ENCODE measurements at places on chromosomes 16 and 17.

GRCh38 chr17:82285141-82285540, 11.6 kb upstream of the CSNK1D start:
- no peak for DNase-seq

- DNase-seq: no peak
These were observed 74.2 kb downstream of the VPS53 start for GRCh38 chr17:640436-640835.

DNA sequence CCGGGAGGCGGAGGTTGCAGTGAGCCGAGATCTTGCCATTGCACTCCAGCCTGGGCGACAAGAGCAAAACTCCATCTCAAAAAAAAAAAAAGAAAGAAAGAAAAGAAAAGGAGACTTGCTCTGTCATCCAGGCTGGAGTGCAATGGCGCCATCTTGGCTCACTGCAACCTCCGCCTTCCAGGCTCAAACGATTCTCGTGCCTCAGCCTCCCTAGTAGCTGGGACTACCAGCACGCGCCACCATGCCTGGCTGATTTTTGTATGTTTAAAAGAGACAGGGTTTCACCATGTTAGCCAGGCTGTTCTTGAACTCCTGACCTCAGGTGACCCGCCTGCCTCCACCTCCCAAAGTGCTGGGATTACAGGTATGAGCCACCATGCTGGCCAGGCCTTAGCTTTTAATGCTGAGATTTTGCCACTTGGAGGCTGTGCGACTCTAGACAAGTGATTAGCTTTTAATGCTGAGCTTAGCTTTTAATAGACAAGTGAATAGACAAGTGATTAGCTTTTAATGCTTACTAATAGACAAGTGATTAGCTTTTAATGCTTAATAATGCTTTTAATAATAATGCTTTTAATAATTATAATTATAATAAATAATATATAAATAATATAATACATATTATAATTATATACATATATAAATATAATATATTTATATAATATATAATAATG, 9.6 kb downstream of the LDAF1 start:
- no peak for DNase-seq

- DNase-seq: no peak
These were observed 317.3 kb downstream of the FOXL1 start for GRCh38 chr16:86895606-86896005.

- DNase-seq: no peak
These were observed 2.4 kb downstream of the EPN2 start for GRCh38 chr17:19239544-19239943.

- no peak for DNase-seq
These were observed 25.6 kb upstream of the CDRT4 start for GRCh38 chr17:15492791-15493692.

GRCh38 chr16:53052519-53053501, at the start of gene CHD9NB:
TSS of gene CHD9NB (minus strand) at chr16:53052897. CDS start at chr16:53044158, 8,739 bp downstream.
- no peak for DNase-seq

DNA sequence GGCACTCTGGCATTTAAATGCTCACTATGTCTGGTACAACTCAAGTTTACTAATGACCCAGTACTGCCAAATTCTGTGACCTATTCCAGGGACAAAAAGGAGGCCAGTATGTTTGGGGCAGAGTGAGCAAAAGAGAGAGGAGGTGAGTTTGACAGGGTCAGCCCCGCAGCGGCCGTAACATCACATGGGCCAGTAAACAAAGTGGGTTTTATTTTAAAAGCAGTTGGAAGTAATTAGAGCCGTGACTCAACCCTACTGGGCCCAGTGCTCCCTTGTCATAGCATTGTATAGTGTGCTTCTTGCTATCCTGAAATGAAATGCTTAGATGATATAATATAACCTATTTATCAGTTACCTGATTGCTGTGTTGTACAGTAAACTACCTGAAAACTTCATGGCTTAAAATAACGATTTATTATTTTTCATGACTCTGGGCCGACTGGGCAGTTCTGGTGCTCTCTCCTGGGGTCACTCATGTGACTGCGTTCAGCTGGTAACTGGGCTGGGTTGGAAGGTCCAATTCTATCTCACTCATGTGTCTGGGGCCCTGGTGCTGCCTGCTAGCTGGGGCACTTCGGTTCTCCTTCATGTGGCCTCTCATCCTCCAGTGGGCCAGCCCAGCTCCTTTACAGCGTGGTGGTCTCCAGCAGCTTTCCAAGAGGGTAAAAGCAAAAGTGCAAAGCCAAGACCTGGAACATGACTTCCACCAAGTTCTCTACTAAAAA, 27.4 kb downstream of the IQCK start:
- no peak for DNase-seq

DNA sequence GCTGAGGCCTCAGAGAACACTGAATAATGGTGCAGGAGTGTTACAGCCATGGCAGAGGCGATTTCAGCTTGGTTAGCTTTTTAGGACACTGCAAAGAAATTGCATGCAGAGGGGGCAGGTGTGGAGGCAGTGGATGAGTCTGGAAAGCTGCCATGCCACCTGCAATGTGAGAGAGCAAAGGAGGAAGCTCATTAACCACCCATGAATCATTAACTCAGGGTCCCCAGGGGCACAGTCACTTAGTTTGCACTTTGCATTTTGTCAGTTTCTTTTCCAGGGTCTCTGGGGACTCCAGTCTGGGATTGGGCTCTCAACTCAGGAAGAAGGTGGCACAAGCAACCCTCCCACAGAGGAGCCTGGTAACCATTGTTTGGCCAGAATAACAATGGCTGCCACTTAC, 132.9 kb downstream of the USP31 start:
- no peak for DNase-seq

DNA sequence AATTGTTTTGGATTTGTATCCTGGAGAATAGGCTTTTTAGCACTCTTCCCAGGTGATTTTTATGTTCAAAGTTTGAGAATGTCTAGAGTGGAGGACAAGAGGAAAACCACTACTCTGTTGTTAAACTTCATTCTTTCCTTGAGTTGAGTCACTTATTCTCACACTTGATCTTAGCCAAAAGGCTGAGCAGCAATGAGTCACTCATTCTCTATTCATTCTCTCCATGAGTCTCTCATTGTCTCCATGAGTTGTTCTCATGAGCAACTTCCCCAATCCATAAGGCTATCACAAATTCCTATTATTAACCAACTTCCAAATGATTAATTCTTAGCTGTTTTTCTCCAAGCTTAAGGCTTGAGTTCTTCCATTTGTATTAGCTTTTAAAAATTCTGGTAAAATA, 1393.3 kb downstream of the CDH8 start:
- no peak for DNase-seq

- DNase-seq: no peak
These were observed 38.5 kb downstream of the SLC7A5 start for GRCh38 chr16:87830673-87831420.

DNA sequence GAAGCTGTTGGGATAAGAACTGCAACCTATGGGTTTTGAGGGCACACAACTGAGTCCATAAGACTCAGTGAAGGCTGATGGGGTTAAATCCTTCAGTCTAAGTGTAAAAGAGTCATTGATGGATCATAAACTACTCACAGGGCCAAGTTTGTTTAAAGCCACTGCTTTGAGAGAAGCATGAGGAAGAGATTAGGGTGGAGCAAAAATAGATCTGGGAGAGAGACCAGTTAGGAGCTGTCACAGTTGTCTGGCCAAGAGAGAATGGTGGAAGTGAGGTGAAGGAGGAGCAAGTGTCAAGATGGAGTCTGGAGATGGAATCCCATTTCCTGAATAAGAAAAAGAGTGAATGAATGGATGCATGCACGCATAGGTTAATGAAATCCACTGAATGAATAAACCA, 379.1 kb upstream of the CDH11 start:
- DNase-seq: no peak
